Effector memory CD8-positive, alpha-beta T cell (primary cell): ENCODE measurements at places on chromosomes 6 and 20.
A peak's percentile ranks its signal among the peaks of the same experiment; 100 is the strongest.

GRCh38 chr6:130293800-130294199 is 71.0 kb upstream of the SAMD3 start:
- peak; percentile 23 for DNase-seq

GRCh38 chr20:23666189-23666588 is 22.6 kb downstream of the CST4 start:
- DNase-seq, result no peak

- no peak for DNase-seq
These were observed 86.7 kb upstream of the NEDD9 start for GRCh38 chr6:11318835-11319813.

DNA sequence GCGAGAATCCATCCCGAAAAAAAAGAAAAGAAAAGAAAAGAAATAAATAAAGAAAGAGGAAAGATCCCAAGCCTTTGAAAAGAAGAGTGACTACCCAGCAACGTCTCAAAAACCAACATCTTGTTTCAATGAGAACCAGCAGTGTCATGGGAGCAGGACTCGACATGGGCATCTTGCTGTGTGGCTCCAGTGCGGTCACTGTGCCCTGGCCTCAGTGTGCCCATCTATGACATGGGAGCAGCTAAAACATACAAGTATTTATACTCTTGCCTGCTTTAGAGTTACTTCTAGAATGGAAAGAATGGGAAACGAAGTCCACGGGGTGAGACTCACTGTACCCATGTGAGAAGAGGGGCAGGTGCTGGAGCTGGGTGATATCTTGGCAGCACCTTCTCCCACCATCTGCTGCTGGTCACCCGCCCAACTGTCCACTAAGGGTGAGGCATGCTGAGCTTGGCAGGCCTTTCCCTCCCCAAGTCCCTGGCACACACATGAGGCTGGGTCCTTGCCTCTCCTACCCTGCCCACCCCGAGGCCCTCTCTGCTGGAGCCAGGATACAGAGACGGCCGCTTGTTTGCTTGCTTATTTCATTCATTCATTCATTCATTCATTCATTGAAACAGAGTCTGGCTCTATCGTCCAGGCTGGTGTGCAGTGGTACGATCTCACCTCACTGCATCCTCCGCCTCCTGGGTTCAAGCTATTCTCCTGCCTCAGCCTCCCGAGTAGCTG is 77.7 kb downstream of the RIPOR3 start:
- DNase-seq, result no peak

- DNase-seq, result no peak
These were observed 15.1 kb upstream of the MCM3 start for GRCh38 chr6:52299653-52300052.

DNA sequence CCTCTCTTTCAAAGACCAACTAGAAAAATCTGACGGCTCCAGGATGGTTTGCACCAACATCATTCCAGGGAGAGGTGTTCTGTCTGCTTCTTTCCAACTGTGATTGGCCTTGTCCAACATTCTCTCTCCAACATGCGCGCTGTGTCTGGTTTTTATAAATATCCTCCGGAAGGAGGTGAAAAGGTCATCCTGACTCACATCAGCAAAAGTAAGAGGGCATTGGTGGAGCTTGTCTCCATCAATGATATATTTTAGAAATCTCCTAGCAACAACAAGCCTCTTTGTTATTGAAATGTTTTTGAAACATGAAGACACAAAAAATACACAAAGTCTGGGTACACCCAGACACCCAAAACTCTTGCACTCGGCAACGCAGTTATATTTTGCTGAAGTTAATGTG is 475.3 kb upstream of the JARID2 start:
- no peak for DNase-seq

DNA sequence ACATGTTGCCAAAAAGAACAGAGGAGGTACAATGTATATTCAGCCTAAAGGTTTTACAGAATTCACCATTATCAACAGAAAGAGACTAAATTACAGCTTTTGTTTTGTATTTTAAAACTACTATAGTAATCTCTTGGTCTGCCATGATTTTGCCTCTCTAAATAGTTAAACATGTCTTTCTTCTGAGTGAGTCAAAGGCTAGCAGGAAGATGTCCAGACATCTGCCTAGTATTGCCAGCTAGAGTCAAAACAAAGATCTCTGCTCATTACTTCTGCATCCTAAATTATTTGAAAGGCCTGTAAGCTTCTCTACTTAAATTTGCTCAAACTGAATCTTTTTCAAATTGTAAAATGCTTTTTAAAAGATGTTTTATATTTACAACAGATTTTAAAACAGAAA is 8.8 kb downstream of the ASF1A start:
- no peak for DNase-seq

GRCh38 chr20:42857446-42857845 is 332.3 kb downstream of the PTPRT start:
- no peak for DNase-seq

DNA sequence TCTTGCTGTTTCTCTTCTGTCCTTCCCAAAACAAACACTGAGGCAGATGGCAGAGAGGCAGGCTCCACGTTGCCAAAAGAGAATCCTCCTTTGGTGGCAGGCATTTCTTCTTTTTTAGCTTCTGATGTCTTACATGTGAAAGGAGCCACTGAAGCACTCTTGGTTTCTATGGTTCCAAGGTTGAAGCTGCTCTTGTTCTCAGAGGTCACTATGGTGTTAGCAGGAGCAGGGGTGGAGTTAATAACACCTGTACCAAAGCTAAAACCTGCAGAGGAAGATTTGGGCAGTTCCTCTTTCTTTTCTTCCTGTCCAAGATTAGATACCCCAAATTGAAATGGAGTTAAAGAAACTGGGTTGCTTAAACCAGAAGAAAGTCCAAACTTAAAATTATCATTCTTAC is 28.8 kb downstream of the FAM8A1 start:
- DNase-seq, result no peak

DNA sequence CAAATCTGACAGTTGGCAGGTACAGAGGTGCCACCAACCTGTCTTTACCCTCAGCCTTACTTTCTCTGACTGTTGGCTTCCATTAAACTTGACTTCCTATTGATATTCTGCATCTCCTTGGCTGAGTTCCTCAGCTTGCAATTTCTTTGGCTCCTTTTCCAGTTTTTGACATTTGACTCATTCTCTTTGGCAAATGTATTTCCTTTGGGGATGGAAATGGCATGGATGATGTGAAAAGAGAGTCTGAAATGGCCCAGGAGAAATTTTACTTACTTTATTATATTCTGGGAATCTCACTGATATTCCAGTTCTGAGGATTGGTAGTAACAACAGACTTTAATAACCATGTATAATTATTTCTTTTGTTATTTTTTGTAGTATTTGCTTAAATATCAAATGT is 255.2 kb downstream of the CD109 start:
- DNase-seq, result no peak

DNA sequence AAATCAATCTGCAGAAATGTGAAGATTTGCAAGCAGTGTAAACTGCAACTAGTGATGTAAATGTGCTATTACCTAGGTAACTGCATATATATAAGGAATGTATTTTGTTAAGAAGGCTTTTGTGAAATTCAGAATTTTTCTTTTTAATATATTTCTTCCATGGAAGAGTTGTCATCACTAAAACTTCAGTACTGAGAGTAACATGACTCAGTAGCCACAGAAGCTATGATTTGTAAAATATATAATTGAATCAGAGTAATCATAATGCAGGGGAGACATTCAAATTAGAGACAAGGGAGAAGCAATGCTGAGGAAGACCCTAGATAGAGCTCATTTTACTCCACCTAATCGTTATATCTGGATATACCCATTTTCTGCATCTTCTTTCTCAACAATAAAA is 141.7 kb downstream of the ADGRG6 start:
- no peak for DNase-seq

DNA sequence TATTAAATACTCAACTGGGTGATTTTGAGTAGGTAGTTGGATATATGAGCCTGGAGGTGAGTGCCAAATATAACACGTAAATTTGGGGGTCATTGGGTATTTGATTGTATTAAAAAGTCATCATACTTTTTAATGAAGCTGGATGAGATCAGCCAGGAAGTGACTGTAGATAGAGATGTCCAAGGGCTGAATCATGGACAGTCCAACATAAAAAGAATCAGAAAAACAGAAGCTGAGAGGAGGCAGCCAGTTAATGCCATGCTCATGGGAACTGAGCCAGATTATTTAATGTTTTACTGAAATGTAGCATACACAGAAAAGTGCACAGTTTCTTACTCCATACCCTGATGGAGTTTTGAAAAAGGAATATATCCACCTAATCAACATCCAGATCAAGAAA is 435.5 kb upstream of the PLCB4 start:
- no peak for DNase-seq

DNA sequence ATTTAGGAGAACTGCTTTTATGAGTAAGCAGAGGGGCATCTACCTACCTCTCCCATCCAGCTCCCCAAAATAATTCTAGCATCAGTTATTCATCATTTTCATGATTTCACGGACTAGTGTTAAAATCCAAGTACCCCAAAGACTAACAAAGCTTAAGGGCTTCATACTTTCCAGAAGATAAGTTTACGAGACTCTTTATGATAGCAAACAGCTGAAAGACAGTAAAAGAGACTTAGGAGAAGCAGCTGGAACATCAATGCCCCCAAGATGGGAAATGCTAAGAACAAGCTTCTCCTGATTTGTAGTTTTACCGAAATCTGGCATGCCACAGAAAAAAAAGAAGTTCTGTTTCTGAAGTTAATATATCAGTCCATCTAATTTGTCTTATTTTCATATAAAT is 70.0 kb downstream of the COL12A1 start:
- no peak for DNase-seq

GRCh38 chr6:39432330-39433025 is 110.0 kb upstream of the KCNK16 start:
- DNase-seq, result no peak

DNA sequence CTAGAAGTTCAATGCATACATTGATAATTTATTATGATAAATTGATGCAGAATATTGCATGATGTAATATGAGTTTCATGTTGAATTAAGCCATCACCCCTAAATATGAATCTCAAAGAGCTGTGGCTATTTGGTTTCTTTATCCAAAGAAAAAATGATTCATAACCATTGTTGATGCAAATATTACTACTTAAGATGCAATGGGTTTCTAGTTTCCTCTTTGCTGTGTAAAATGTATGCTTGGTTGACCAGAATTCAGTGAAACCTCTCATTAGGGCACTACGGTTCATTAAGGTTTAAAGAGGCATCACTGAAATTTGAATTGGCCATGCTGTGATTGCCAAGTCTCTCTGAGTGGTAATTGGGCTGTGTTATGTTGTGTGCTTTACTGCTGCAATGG is 492.5 kb upstream of the FLRT3 start:
- no peak for DNase-seq

DNA sequence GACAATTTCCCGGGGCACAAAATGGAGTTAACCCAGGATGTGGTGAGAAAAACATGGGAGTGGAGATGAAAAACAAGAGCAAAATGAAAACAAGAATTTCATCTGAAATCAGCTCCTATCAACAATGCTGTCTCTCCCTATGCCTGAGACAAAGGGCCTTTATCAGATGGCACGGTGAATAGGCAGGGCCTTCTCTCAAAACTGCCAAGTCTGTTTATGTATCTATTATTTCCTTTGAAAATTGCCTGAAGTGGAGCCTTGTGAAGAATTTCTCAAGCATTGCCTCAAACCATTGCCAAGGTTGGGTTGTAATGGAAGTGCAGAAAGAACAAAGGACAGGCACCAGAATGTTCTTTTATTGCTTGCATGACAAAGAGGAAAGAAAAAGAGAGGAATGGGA is 74.7 kb downstream of the BTBD3 start:
- DNase-seq, result no peak

DNA sequence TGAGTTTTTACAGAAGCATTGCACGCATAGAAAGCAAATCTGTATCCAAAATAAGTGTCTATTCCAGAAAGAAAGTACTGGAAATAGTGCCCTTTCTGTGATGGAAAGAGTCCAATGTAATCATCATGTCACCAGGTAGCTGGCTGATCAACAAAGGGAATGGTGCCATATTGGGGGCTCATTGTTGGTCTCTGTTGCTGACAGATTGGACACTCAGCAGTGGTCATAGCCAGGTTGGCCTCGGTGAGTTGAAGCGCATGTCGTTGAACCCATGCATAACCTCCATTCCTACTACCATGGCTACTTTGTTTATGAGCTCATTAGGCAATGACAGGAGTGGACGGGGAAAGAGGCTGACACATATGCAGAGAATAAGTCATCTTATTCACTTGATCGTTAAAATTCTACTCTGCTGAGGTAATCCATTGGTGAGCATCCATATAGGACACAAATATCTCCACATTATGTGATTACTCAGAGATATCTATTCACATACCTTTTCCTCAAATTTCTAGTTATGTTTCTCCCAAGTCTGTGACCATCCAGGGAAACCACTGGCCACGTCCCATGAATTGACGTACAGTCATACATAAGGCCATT is 560.5 kb downstream of the HAO1 start:
- no peak for DNase-seq

DNA sequence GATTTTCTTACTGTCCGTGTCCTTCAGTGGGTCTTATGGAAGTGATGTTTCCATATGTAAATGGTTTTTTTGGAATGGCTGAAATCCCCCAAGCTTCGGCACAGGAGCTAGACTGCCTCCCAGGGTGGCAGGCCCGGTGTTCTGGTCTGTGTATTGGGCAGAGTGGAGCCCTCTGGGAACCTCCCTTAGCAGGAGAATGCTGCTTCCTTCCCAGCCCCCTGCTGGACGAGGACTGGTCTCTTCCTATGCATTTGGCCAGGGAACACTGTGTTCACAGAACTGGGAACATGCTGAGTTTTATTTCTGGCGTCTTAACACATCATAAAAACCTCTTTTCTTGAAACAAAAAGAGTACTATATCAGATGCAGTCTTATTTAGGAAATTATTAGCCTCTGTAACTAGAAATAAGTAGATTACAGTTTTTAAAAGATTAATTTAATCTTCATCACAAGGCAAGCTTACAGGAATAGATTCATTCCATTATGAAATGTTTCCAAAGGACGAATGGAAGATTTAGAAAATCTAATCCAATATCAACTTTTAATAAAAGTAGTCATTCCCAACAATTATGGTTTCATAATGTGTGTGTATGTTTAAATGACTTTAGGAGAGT is 56.6 kb downstream of the SYTL3 start:
- DNase-seq, result no peak

GRCh38 chr20:16801919-16802651 is 53.9 kb downstream of the OTOR start:
- peak; percentile 25 for DNase-seq

- no peak for DNase-seq
These were observed 127.2 kb upstream of the TCF21 start for GRCh38 chr6:133761706-133762105.

GRCh38 chr6:127918506-127919427 is 17.9 kb upstream of the THEMIS start:
- DNase-seq, result no peak

- DNase-seq, result no peak
These were observed 190.2 kb downstream of the HACE1 start for GRCh38 chr6:104669483-104669882.

- DNase-seq, result no peak
These were observed 446.2 kb downstream of the PLCB1 start for GRCh38 chr20:8578161-8578865.

DNA sequence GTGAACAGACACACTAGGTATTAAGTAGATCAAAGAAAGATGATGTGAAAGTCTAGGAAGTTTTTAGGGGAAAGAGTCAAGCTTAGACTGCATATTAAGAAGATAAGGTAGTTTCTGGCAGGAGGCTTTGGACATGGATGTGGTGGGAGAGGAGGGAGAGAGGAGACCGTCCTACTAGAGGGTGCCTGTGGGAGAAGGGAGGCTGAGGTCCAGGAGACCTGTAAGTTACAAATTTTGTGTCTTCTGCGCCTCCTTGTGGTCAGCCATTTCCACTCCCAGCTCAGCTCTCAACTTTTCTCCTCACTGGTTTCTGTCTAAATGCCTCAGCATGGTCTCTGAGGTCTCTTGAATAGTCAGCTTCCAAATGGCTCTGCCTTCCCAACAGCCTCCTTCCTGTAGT is 193.5 kb downstream of the UNC5CL start:
- DNase-seq, result peak; percentile 22
